ENCODE measurements at places on chromosomes 6 and 20. TPM values are rescaled to one million over a fixed set of nuclear protein-coding genes. Genes with fewer than 3 reads are reported as not detected.

DNA sequence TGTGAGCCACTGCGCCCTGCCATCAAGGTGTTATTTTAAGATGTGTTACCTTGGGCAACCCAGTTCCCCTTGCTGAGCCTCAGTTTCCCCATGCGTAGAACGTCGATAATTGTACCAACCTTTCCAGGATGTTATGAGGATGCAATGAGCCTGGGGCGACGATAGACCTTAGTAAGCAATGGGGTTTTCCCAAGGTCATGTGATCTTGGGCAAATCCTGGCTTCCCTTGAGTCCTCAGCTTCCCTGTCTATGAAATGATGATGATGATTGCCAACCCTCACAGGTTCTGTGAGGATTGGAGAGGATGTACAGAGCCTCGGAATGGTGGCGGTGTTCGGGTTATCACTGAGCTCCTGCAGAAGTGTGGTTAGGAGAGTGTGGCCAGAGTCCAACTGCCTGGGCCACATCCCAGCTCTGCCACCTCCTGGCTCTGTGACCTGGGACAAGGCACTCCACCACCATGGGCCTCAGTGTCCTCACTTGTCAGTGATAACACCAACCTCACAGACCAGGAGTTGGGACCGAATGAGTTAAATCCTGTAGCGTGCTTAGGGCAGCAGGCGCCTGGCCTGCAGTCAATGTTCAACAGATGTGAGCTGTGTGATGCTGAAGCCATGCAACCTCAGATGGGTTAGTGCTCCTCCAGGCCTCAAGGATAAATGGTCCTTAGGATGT lies 23.4 kb downstream of the SIRPA start:
- DNase-seq = no peak

- DNase-seq = no peak
These were observed 7.2 kb downstream of the FAM120B start for GRCh38 chr6:170313716-170314295.

DNA sequence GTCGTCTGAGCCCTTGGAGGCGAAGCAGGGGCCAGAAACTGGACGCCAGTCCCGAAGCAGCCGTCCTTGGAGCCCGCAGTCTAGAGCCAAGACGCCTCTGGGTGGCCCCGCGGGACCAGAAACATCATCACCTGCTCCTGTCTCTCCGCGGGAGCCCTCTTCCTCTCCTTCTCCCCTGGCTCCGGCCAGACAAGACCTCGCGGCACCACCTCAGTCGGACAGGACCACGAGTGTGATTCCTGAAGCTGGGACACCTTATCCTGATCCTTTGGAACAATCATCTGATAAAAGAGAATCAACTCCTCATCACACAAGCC lies 416 bp downstream of the RSPH4A start:
- no peak for DNase-seq

GRCh38 chr20:53918949-53919361 lies 151.4 kb downstream of the BCAS1 start:
- no peak for DNase-seq

GRCh38 chr6:151413372-151414145 lies 22.2 kb upstream of the ZBTB2 start:
- no peak for DNase-seq

Gene HTR1E
- not detected for total RNA-seq

Gene PGM3
- 37.2 TPM for total RNA-seq

Gene CST5
- not detected for total RNA-seq

Gene IL17A
- not detected for total RNA-seq

Gene C20orf202
- 0.80 TPM for total RNA-seq
